H1 (cell line): ENCODE measurements at places on chromosomes 1 and 21. TPM values are rescaled to one million over a fixed set of nuclear protein-coding genes. Genes with fewer than 3 reads are reported as not detected.

Gene EGLN1
- 2.3 and 4.0 TPM in 2 replicates for polyA plus RNA-seq

Gene TDRD10
- 0.27 and 0.30 TPM in 2 replicates for polyA plus RNA-seq

Gene COL6A2
- polyA plus RNA-seq: 60.1 and 79.2 TPM in 2 replicates

Gene C1QB
- not detected in 2 replicates for polyA plus RNA-seq

Gene CXADR
- 37.2 and 45.6 TPM in 2 replicates for polyA plus RNA-seq

Gene LHX8
- polyA plus RNA-seq: 0.25 and 0.50 TPM in 2 replicates

Gene GADD45A
- polyA plus RNA-seq: 7.6 and 13.6 TPM in 2 replicates

Gene ACTA1
- polyA plus RNA-seq: 23.5 and 49.6 TPM in 2 replicates

Gene DNM3
- 2.0 and 2.3 TPM in 2 replicates for polyA plus RNA-seq

DNA sequence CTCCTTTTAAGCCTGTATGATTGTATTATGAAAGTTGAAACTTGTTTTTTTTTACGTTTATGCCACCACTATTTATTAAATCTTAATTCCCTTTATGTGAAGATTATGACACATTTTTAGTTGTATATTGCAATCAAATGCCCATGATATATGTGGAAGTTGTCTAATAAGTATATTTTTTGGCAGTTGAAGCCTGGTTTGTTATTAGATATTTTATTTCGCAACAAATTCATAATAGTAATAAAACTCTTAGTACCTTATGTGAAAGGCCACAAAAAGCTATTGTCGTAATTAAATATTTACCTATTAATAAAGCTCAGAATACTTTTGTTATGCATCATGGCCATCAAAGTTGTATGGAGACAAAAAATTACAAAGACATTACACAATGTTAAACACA, 386.8 kb downstream of the NCAM2 start:
- DNase-seq: no peak

DNA sequence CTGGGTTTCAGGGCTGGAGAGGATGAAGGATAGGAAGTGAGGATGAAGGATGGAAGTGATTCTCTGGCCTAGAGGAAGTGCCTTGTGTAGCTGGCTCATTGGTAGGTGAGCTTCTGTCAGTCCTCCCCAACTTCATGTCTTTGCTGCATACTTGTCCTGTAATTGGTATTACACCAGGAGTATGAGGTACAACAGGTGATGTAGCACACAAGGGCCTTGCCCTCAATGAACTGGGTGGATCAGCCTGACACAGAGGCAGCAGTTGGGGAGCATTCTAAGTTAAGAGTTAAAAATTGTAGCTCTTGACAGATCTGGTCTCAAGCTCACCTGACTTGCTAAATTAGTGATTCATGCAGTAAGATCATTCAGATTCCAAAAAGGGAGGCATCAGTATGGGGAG, 37.9 kb upstream of the CACNA1E start:
- no peak for DNase-seq

GRCh38 chr1:188889166-188889565, 1588.5 kb downstream of the BRINP3 start:
- DNase-seq: no peak

DNA sequence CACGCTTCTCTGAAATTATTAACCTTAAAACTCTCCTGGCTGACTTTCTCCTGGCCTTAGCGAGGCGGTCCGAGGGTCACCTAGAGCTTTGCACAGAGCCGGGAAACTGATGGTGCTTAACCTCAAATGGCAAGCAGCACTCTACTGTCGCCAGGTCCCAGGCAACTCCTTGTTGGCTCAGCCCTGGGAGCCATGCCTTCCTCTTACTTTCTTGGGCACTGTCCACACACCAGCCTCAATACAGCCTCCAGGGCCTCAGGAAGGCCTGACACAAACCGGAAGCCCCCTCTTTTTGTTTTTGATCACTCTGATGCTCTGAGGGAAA, 3.8 kb downstream of the TRABD2B start:
- no peak for DNase-seq

DNA sequence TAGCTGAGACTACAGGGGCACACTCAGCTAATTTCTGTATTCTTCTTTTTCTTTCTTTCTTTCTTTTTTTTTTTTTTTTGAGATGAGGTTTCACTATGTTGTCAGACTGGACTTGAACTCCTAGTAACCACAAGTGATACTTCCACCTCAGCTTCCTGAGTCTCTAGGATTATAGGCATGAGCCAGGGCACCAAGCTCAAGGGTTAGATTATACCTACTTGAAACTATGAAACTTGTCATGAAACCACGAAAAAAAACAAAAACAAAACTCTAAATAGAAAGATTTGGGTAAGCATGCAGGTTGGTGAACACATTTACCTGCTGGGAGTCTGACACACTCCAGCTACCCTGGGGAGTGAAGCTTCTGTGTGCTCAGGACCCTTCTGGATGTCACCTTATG, 2250.4 kb downstream of the MRPL39 start:
- no peak for DNase-seq

GRCh38 chr1:28306301-28306949, 22.4 kb upstream of the MED18 start:
- DNase-seq: no peak

GRCh38 chr1:119870917-119871596, 25.3 kb downstream of the ADAM30 start:
- DNase-seq: peak; percentile 100

DNA sequence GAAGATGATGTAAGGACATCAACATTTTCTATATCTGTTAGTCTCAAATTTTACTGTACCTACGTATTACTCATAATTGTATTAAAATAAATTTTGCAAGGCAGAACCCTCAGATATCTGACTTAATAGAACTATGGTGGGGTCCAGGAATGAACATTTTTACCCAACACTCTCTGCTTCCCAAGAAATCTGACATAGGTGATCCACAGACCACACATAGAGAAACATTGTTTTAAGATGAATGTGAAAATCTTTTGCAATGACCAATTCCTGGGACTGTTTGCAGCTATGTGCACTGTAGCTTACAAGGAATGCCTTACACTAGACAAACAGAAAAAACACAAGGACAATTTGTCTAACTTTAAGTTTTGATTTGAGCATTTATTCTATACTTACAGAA, 645.6 kb upstream of the ADGRL2 start:
- DNase-seq: no peak

DNA sequence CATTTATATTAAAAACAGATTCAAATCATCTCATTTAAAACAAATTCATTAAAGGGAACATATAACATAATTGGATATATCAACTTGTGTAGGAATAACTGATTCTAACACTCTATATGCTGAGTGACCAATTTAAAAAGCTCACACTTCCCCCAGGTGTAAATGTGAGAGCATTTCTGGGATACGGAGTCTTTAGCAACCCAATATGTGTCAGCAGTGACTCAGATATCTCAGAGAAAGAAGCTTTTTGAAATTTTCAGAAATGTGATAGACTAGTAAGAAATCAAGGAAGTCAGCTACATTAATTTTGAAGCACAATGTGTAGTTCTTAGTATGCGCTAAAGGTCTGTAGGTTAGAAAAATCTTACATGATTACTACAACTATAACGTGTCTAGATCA, 87.9 kb upstream of the SERTAD4 start:
- no peak for DNase-seq

GRCh38 chr21:16573578-16573977, 843.8 kb downstream of the USP25 start:
- DNase-seq: no peak

- no peak for DNase-seq
Measured at GRCh38 chr1:31691951-31692350, 11.9 kb downstream of the COL16A1 start.

DNA sequence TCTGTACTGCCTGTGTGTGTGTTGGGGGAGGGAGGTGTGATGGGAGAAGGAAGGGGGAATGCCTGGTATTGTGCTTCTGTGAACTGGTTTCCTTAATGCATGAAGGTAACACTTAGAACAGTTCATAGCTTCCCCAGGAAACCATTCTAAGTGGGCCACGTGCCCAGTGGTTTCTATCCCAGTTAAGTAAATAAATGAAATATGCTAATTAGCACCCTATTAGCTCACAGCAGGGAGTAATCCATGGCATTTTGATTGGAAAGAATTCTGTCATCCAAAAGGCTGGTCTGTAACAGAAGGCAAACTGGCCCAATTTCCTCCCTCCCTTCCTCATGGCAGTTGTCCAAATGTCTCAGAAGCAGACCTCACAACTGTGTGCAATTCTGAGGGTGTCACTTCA, 199.3 kb downstream of the TTLL7 start:
- DNase-seq: no peak

DNA sequence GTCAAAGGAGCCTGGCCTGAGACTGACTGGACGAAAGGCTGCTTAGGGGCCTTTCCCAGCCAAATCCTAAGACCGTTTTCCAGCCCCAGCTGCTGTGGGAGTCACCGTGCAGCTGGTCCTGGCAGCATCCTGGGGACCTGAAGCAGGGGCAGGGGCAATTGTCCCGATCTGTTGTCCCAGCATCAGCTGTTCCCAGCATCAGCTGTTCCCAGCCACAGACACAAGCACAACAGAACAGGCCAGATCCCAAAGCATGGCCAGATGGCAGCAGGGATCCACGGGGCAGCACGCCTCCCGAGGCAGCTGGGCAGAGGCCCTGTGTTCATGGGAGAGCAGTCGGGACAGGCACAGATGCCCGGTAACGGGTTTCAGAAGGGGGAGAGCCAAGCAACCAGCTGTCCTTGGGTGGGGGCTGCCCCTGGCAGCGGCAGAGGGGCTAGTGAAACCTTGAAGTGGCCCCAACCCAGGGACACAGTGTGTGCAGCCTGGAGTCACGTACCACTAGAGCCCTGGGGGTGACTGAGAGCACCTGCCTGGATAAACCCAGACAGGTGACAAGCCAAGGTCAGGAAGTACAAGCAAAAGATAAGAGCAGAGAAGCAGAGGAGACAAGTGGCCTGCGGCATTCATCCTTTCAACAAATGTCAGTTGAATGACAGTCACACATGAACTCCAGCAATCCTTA, 13.3 kb downstream of the CELA2B start:
- no peak for DNase-seq

DNA sequence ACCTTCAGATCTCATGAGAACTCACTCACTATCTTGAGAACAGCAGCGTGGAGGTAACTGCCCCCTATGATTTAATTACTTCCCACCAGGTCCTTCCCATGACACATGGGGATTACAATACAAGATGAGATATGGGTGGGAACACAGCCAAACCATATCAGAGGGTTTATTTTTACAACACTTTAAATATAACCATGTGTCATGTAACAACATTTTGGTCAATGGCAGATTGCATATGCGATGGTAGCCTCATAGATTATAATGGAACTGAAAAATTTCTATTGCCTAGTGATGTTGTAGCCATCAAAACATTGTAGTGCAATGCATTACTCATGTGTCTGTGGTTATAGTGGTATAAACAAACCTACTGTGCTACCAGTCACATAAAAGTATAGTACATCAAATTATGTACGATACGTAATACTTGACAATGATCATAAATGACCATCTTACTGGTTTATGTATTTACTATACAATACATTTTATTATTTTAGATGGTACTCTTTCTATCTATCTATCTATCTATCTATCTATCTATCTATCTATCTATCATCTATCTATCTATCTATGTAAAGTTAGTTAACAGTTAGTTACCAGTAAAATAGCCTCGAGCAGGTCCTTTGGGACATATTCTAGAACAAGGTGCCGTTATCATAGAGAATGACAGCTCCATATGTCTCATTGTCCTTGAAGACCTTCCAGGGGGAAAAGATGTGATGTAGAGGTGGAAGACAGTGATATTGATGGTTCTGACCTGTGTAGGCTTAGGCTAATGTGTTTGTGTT, 12.6 kb upstream of the S100B start:
- DNase-seq: no peak

- DNase-seq: no peak
Measured at GRCh38 chr1:245776694-245777332, 622.0 kb downstream of the KIF26B start.

GRCh38 chr1:8122477-8123407, 96.6 kb upstream of the ERRFI1 start:
- DNase-seq: no peak

DNA sequence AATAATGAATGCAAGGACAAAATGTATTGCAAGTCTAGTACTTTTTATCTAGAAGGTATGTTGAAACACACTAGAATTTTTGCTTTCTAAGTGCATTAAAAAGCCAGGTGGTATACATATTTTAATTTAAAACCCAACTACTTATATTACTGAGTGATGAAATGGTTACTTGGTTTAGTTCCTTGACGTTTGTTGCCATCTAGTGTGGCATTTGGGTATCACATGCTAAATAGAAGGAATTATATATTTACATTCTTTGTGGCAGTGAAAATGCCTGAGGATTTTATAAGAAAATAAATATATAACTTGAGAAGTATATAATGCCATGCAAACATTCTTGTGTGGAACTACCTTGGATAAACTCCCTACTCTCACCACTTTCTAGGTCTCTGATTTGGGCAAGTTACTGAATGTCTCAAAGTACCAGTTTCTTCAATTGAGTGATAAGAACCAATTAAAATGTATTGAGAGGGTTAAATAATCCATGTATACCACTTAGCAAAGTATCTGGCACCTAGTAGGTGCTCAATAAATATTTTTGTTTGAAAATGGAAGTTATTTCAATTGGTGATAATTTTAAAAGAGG, 69.6 kb downstream of the SDCCAG8 start:
- no peak for DNase-seq

DNA sequence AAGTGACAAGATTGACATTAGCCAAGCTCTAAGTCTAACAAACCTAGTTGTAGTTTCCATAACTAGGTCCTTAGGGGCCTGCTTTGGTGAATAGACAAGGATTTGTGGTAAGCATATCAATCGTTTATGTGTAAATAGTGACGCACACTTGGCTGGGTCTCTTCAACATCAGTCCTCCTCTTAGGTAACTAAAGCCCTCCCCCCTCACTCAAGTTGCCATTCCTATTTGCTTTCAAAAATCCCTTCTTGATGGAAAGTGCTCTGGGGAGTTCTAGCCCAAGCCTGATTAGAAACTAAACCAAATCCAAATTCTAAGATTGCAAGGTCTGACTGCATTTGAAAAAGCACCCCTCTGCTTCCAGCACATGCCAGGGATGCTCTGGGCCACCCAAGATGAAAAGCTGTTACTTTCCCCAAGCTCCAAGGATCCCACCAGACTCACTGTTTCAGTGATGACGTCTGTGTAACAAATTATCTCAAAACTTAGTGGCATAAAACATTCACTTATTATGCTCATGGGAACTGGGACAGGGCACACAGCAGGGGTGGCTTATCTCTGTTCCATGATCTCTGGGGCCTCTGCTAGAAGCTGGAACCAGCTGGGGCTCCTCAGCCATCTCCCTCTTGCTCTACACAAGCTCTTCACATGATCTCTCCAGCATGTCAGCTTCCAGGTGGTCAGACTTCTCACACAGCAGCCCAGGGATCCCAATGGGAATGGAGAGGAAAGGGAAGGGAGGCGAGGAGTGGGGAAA, 74.1 kb downstream of the RRAGC start:
- no peak for DNase-seq
